ENCODE measurements at places on chromosomes 13 and 19. TPM values are rescaled to one million over a fixed set of nuclear protein-coding genes. Genes with fewer than 3 reads are reported as not detected.

Gene SPRED3
- total RNA-seq, result 9.0 TPM

Gene PSG11
- total RNA-seq, result not detected

Gene ZNF429
- total RNA-seq, result 4.0 TPM

Gene UHRF1
- 16.0 TPM for total RNA-seq

Gene PRR22
- total RNA-seq, result 6.4 TPM

Gene RXFP2
- not detected for total RNA-seq

Gene DCUN1D2
- 22.0 TPM for total RNA-seq

Gene PEG3
- total RNA-seq, result not detected

GRCh38 chr13:113534236-113534860, 43.8 kb upstream of the DCUN1D2 start:
- H3K27me3 ChIP-seq, result no peaks in the 10 kb centered on the region
- peaks cover 60% of the 10 kb centered on the region for H3K36me3 ChIP-seq
- no peaks in the 10 kb centered on the region for H3K4me1 ChIP-seq
- no peak overlapping the region for H3K27ac ChIP-seq

DNA sequence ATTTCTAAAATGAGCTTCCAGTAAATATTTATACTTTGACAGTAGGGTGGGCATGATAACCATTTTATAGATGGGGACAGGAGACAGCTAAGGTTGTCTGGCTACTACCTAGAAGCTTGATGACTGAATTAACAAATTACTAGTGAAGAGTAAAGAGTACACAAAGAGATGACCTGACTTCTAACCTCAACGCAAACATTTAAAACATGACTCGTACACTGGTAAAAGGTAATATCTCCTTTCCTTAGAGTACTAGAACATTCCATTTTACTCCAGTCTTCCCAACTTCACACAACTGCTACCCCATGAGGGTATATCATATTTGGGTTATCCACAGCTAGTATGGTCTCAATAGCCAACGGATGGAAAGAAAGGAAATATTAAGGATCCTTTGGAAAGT, 258.9 kb downstream of the FOXO1 start:
- peaks cover 5% of the 10 kb centered on the region for H3K36me3 ChIP-seq
- no peak for DNase-seq
- H3K27ac ChIP-seq, result peak overlapping the region; percentile 94
- H3K27me3 ChIP-seq, result no peaks in the 10 kb centered on the region

- peak overlapping the region; percentile 84 for H3K27ac ChIP-seq
- H3K36me3 ChIP-seq, result no peaks in the 10 kb centered on the region
- peak; percentile 36 for DNase-seq
- no peaks in the 10 kb centered on the region for H3K27me3 ChIP-seq
Observed at GRCh38 chr13:112690283-112690929, 568 bp downstream of the ATP11A start.

DNA sequence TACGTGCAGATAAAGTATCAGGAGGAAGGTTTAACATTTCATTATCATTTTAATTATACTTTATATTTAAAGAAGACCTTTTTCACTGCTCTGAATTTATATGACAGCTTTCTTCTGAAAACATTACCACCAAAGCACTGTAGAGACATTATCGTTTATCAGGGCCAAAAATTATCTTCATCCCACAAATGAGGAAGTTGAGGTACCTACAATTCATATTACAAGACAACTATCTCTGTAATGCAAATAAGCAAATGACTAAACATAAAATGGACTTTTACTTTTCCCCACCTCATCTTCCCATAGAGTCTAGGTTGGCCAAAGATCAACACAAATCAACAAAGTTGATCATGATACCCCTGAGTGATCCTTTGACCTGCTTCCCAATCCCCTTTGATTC, 30.9 kb upstream of the SMAD9 start:
- H3K4me3 ChIP-seq, result no peak overlapping the region
- H3K27ac ChIP-seq, result peak overlapping the region; percentile 23
- peaks cover 64% of the 10 kb centered on the region for H3K36me3 ChIP-seq

- no peak overlapping the region for H3K4me3 ChIP-seq
- H3K36me3 ChIP-seq, result no peaks in the 10 kb centered on the region
- H3K27me3 ChIP-seq, result no peaks in the 10 kb centered on the region
Observed at GRCh38 chr13:25920277-25920676, 131.5 kb downstream of the SHISA2 start.

DNA sequence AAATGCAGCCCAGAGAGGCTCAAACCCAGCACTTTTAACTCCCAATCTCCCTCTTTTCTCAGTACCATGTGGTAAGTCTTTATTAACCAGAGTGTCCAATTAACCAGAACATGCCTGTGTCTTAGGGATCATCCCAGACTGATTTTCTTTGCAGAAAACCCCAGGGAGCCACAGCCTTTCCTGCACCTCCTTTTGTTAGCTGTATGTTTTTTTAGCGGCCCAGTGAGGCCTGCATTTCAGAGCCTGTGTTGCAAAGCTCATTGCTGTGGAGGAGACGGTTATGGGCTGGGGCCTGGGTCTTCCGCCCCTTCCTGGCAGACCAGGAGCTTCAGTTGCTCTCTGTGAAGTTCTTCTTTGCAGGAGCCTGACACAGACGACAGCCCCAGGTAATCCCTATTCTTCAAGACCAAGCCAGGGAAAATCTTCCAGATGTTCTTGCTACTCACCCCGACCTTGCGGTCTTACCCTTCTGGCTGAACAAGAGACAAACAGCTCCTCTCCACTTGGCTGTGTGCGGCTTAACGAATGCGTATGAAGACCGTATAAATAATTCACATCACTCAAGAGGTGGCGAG, 70.7 kb upstream of the TSHZ3 start:
- H3K27me3 ChIP-seq, result no peaks in the 10 kb centered on the region
- H3K27ac ChIP-seq, result no peak overlapping the region
- no peaks in the 10 kb centered on the region for H3K4me1 ChIP-seq
- H3K4me3 ChIP-seq, result no peak overlapping the region
- DNase-seq, result no peak
- no peaks in the 10 kb centered on the region for H3K36me3 ChIP-seq

GRCh38 chr13:80408270-80408669, 67.3 kb upstream of the SPRY2 start:
- no peaks in the 10 kb centered on the region for H3K27me3 ChIP-seq
- H3K4me1 ChIP-seq, result no peaks in the 10 kb centered on the region
- no peak for DNase-seq
- no peaks in the 10 kb centered on the region for H3K36me3 ChIP-seq

- H3K27ac ChIP-seq, result no peak overlapping the region
- H3K27me3 ChIP-seq, result no peaks in the 10 kb centered on the region
- no peak for DNase-seq
- H3K36me3 ChIP-seq, result peaks cover 17% of the 10 kb centered on the region
Observed at GRCh38 chr19:18121166-18121565, 23.6 kb downstream of the MAST3 start.

GRCh38 chr13:36548129-36548528, 115.8 kb downstream of the CCNA1 start:
- no peaks in the 10 kb centered on the region for H3K4me1 ChIP-seq
- H3K36me3 ChIP-seq, result no peaks in the 10 kb centered on the region
- no peak for DNase-seq
- no peak overlapping the region for H3K27ac ChIP-seq

GRCh38 chr19:49997709-49998108, 27.5 kb downstream of the VRK3 start:
- peak; percentile 45 for DNase-seq
- peaks cover 77% of the 10 kb centered on the region for H3K36me3 ChIP-seq
- H3K4me3 ChIP-seq, result no peak overlapping the region
- H3K4me1 ChIP-seq, result no peaks in the 10 kb centered on the region

GRCh38 chr13:100561599-100562204, 26.9 kb downstream of the GGACT start:
- no peaks in the 10 kb centered on the region for H3K36me3 ChIP-seq
- no peak overlapping the region for H3K4me3 ChIP-seq
- no peak overlapping the region for H3K27ac ChIP-seq
- peaks cover 5% of the 10 kb centered on the region for H3K4me1 ChIP-seq
- no peak for DNase-seq

DNA sequence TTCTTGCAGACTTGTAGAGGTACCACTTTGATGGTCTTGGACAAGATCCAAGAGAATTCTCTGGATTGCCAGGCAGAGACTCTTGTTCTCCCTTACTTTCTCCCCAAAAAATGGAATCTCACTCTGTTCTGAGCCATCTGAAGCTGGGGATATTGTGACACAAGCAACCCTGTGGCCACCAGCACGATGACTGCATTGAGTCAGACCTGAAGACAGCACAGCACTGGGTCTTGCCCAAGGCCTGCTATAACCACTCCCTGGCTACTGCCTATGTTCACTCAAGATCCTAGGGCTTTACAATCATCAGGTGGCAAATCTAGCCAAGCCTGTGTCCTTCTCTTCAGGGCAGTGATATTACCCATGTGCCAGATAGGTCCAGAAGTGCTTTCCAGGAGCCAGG, 202.5 kb upstream of the SERP2 start:
- DNase-seq, result no peak
- H3K4me3 ChIP-seq, result no peak overlapping the region
- peaks cover 15% of the 10 kb centered on the region for H3K4me1 ChIP-seq

DNA sequence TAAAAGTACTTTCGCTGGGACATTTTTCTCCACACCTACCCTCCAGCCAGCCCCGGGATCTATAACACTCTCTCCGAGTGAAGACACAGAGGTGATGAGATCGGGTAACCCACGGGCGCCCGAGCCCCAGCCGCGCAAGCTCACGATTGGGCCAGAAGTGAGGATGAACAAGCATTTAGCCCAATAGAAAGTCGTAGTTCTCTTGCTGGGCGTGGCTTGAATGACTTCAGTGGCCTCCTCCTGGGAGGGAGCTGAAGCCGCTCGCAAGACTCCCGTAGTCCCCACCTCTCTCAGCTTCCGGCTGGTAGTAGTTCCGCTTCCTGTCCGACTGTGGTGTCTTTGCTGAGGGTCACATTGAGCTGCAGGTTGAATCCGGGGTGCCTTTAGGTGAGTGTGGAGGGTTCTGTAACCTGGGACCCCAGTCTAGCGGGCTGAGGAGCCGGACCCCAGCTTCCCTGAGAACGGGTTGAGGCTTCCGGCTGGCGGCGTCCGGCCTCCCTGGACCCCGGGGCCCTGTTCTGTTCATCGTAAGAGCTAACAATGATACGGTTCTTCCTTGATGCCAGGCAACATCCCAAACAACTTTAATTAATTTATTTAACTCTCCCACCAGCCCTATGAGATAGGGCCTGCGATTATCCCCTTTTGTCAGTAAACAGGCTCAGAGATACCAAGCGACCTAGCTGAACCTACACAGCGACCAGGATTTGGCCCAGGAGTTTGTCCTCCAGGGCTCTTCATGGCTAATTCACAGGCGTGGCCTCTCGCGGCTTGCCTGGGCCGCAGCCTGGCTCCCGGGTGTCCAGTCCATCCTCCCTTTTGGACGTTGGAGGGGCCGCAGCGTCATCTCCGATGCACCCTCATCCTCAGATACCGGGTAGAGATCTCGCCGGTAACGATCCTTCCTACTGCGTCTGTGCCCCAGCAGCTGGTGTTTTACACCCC, at the start of gene COX6B1:
COX6B1 (plus strand) TSS at position 307 of the 945 bp plus-strand sequence. CDS start 2,921 bp downstream, outside the sequence.
- peak within 1 kb of the TSS; percentile 98 for H3K27ac ChIP-seq
- no peaks in the 10 kb centered on the region for H3K27me3 ChIP-seq
- peak; percentile 99 for DNase-seq
- peak within 1 kb of the TSS; percentile 99 for H3K4me3 ChIP-seq
- H3K36me3 ChIP-seq, result peaks cover 26% of the 10 kb centered on the region
- H3K4me1 ChIP-seq, result peaks cover 13% of the 10 kb centered on the region

DNA sequence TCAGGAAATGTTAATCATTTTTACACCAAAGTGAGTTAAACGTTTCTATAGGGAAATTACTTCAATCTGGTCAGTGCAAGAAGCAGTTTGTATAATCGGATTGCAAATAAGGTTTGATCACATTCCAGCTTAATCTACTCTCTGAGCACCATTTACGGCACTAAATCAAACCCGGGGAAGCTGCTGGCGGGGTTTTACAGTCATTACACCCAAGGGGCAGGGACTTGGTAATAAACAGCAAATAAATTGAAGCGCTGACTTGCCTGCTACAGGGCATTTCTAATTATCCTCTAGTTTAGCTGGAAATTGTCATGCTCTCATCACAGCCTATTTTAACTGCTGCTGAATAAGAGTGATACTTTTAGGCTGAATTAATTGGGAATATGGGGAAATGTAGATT, 152.1 kb upstream of the SOX21 start:
- H3K4me1 ChIP-seq, result no peaks in the 10 kb centered on the region
- H3K27ac ChIP-seq, result no peak overlapping the region
- no peak for DNase-seq
- no peaks in the 10 kb centered on the region for H3K36me3 ChIP-seq

GRCh38 chr13:79194272-79194671, 211.8 kb downstream of the RBM26 start:
- no peaks in the 10 kb centered on the region for H3K4me1 ChIP-seq
- H3K27ac ChIP-seq, result no peak overlapping the region
- H3K4me3 ChIP-seq, result no peak overlapping the region
- H3K27me3 ChIP-seq, result no peaks in the 10 kb centered on the region
- H3K36me3 ChIP-seq, result no peaks in the 10 kb centered on the region

- H3K4me3 ChIP-seq, result peak overlapping the region; percentile 31
- peaks cover 22% of the 10 kb centered on the region for H3K4me1 ChIP-seq
- no peak for DNase-seq
- no peaks in the 10 kb centered on the region for H3K27me3 ChIP-seq
- no peak overlapping the region for H3K27ac ChIP-seq
- peaks cover 31% of the 10 kb centered on the region for H3K36me3 ChIP-seq
Observed at GRCh38 chr19:7907544-7907943, 3.9 kb downstream of the MAP2K7 start.

- H3K4me3 ChIP-seq, result no peak within 1 kb of the TSS
- H3K4me1 ChIP-seq, result peaks cover 22% of the 10 kb centered on the region
- H3K27me3 ChIP-seq, result peaks cover 95% of the 10 kb centered on the region
- DNase-seq, result no peak
Observed at GRCh38 chr19:49423071-49423984, at the start of gene PTH2. Gene PTH2 (minus strand): TSS chr19:49423441. CDS start chr19:49423339, 102 bp downstream.

DNA sequence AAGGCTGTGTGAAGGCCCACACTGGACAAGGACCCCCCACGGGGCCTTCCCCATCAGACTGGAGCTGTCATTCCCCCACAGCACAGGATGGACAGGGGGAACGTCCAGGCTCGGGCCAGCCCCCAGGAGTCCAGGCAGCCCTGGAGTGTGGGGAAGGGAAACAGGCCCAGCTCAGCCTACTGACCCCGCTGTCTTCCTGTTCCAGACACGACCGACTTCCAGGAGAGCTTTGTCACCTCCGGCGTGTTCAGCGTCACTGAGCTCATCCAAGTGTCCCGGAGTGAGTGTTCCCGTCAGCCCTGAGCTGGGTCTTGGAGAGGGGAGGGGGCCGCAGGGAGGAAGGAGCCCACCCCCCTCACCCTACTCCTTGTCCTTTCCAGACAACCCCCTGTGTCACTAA, 47.0 kb downstream of the SMIM24 start:
- H3K27ac ChIP-seq, result no peak overlapping the region
- no peaks in the 10 kb centered on the region for H3K27me3 ChIP-seq
- H3K36me3 ChIP-seq, result peaks cover 94% of the 10 kb centered on the region
- H3K4me1 ChIP-seq, result peaks cover 18% of the 10 kb centered on the region
- DNase-seq, result no peak

DNA sequence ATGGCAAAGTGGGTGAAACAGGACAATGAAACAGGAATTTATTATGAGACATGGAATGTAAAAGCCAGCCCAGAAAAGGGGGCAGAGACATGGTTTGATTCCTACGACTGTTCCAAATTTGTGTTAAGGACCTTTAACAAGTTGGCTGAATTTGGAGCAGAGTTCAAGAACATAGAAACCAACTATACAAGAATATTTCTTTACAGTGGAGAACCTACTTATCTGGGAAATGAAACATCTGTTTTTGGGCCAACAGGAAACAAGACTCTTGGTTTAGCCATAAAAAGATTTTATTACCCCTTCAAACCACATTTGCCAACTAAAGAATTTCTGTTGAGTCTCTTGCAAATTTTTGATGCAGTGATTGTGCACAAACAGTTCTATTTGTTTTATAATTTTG, 8.6 kb downstream of the CLN5 start:
- H3K4me3 ChIP-seq, result no peak overlapping the region
- no peaks in the 10 kb centered on the region for H3K27me3 ChIP-seq

GRCh38 chr13:107003911-107004310, 436.0 kb upstream of the ARGLU1 start:
- H3K4me1 ChIP-seq, result no peaks in the 10 kb centered on the region
- no peaks in the 10 kb centered on the region for H3K27me3 ChIP-seq
- DNase-seq, result no peak
- H3K27ac ChIP-seq, result no peak overlapping the region
- no peak overlapping the region for H3K4me3 ChIP-seq
